ENCODE measurements at places on chromosomes 7 and 10.

DNA sequence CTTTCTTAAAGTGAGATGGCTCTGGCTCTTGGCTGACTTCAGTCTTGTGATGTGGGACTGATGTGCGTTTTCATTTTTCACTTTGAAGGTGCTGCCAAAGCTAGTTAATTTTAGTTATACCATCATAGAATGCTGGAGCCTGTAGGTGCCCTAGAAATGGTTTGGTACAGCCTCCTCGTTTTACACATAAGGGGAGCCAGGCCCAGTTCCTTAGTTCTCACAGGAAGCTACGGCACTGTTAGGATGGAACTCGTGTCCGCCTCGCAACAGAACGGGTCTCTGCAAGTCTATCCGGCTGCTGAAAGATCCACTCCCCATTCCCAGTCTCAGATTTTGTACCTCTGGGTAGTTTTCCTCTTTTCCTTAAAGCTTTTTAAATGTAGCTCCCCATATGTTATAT lies 173.2 kb upstream of the PRPS1L1 start:
- DNase-seq, result no peak

- no peak for DNase-seq
Measured at GRCh38 chr10:87942884-87943527, 79.6 kb downstream of the PTEN start.

DNA sequence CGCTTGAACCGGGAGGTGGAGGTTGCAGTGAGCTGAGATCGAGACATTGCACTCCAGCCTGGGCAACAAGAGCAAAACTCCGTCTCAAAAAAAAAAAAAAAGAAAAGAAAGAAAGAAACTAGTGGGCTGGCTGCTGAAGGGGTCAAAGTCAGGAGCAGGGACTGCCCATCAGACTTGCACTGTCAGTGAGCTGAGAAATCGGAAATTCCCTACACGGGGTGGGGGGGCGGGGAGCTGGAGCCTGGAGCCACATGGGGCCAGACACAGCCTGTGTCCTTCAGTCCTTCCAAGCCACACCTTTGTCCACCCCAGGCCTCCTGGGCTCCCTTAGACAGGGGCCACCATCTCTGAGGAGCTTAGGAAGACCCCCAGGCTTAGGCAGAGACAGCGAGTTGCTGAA lies 34.5 kb downstream of the SRRM3 start:
- no peak for DNase-seq

- DNase-seq, result peak; percentile 61
Measured at GRCh38 chr10:73810735-73811465, 498 bp downstream of the NDST2 start.

- no peak for DNase-seq
Measured at GRCh38 chr10:314381-314780, 179.1 kb downstream of the ZMYND11 start.

DNA sequence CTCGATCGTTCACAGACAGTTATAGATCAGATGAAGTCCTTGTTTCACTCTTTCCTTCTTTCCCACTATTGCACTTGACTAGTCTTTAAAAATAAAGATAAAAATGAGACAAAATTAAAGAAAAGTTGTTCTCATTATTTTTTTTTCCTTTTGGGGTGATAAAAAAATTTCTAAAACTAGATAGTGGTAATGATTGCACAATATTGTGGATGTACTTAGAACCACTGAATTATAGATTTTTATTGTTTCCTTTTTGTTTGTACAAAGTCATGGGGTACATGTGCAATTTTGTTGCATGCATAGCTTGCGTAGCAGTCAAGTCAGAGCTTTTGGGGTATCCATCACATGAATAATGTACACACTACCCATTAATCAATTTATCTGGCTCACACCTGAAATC lies 97.3 kb downstream of the PHTF2 start:
- DNase-seq, result no peak

DNA sequence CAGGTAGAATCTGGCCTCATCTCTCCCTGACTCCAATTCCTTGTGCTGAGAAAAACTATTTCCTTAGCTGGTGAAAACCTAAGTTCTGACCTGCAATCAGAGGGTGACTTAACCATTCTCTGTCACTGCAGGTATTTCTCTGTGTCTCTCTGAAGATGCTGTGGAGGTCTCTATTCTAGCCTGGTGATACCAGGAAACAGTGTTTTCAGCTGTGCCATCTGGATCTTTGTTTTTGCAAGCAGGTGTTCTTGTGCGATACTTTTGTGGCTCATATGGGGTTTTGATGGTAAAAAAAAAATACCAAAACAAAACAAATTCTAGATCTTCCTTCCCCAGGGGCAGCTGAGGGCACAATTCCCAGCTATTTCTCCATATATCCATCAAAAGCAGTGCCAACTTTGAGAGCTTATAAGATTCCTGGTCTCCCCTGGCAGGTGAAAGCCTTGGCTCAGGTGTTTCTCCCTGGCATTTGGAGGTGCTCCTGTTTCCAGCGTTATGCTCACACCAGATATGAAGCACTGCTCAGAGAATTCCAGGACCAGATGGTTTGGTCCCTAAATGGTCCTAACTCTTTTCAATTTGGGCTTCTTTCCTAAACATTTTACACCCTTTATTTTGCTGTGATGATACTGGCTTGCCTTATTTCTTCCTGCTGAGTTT lies 9.9 kb upstream of the NPVF start:
- no peak for DNase-seq

GRCh38 chr10:77578583-77579227 lies 58.9 kb downstream of the KCNMA1 start:
- no peak for DNase-seq

DNA sequence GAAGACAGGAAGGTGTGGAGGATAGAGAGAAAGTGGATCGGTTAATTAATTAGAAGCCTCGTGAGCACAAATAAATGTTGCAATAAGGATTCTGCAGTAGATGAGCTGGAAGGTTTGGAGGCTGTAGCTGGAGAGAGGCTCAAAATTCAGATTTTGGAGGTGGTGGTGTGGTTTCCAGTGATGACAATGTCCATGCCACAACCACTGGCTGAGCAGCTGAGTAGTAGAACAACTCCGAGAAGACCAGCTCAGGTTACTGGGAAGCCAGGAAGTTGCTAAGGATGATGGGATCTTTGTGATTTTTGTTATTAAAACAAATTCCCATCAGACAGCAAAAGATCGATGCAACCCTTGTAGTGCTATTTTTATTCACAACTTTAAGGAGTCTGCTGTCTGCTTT lies 7.7 kb downstream of the SLC26A4 start:
- no peak for DNase-seq

DNA sequence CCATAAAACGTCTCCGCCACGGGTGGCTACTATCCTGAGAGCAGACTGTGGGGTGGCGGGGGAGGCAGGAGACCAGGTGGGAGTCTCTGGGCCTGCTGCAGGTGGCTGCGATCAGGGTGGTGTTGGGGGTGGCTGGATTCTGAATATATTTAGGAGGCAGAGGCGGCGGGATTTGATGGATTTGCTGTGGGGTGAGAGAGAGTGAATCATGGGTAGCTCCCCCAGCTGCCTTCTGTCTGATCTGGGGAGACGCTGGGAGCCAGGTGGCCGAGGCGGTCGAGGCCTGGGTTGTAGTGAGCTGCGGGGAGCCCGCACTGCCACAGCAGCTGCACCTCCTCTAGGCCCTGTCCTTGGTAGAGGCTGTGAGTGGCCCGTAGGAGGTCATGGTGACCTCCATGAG lies 48.2 kb upstream of the PFKFB3 start:
- DNase-seq, result no peak

DNA sequence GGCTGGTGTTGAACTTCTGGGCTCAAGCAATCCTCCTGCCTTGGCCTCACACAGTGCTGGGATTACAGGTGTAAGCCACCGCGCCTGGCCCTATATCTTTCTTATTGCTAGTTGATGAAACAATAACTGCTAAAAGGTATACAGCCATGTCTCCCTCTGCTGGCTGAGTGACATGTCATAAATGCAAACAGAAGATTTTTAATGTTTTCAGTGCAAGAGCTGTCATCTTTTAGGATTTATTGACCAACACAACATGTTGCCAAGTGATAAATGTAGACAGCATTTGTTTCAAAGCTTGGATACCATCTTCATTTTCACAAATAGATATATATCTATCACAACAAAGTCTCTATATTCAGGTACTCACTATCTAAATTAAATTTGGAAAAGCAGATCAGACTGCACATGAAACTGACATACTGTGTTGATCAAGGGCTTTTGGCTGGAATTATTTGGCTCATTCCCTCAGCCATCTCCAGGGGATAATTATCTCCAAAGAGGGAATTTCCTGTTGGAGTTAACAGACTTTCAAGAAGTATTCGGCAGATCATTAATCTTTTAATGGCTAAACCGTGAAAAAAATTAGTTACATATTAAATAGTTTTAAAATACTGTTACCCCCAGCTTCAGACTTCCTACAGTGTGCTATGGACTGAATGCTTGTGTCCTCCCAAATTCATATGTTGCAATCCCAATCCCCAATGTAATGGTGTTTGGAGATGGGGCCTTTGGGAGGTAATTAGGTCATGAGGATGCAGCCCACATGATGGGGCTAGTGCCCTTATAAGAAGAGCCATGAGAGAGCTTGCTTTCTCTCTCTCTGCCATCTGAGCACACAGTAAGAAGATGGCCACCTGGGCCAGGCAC lies 41.3 kb upstream of the SRPK2 start:
- peak; percentile 53 for DNase-seq

GRCh38 chr10:32298075-32298812 lies 48.7 kb downstream of the EPC1 start:
- DNase-seq, result no peak

GRCh38 chr10:79269969-79270368 lies 77.3 kb upstream of the PPIF start:
- no peak for DNase-seq

DNA sequence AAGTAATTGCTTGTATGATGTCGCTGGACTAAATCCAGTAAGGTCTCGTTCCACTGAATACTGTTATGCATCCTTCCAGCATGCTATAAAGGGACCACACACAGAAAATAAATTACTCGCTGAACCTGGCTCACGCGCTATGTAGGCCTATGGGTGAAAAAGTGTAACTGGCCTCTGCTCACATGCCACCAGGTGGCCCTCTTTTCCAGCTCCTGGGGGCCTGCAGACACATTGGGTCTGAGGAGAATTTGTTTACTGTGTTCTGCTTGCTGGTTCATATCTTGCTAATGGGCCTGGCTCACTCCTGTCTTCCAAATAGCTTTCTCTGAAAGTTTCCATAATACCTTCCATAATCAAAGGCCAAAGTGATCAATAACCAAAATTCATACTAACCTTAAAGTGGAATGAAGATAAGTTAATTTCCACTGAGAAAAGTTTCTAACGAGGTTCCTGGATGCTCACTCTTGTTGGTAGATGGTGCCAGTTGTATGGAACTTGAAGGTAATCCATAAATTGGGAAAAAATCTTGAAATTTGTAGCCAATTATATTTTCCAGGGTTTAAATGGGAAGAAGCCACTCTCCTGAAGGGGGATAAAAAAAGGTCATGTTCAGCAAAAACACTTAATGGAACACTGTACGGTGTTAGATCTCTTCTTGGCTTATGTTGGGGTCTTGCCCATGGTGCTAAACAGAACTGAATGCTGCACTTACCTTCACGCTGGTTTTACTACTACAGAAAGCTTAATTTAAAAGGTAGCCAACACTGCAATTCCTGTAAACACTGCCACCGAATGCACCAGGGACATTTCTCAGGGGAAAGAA lies 27.0 kb upstream of the ZPBP start:
- DNase-seq, result peak; percentile 58

- no peak for DNase-seq
Measured at GRCh38 chr7:43589133-43589478, 6.2 kb downstream of the STK17A start.
